NCI-H1092 (cell line): ENCODE measurements at places on chromosomes 3 and 15.

DNA sequence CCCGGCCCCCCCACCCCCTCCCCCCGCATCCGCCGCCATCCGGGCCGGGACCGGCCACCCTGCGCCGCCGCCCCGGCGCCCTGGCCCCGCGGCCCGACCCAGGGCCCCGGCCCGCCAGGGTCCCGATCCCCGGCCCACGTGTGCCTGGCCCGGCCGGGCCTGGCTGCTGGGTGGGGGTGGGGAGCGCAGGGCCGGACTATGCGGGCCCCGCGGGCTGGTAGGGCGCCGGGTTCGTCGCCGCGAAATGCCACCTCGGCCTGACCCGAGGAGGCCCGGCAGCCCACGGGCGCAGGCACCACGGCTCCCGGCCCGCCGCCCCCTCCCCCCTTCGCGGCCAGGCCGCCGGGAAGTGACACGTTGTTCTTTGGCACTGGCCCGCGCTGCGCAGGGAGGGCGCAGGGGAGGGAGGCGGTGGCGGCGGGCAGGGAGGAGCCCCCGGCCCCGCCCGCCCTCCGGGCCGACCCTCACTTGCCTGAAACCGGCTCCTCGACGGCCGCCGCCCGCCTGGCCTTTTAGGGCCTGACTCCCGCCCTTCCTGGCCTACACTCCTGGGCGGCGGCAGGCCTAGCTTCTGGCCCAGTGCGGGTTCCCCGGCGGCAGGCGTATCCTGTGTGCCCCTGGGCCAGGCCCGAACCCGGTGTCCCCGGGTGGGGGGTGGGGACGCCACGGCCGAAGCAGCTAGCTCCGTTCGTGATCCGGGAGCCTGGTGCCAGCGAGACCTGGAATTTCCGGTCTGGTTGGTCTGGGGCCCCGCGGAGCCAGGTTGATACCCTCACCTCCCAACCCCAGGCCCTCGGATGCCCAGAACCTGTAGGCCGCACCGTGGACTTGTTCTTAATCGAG, 515 bp downstream of the EIF4G1 start:
- DNase-seq, result peak; percentile 55

DNA sequence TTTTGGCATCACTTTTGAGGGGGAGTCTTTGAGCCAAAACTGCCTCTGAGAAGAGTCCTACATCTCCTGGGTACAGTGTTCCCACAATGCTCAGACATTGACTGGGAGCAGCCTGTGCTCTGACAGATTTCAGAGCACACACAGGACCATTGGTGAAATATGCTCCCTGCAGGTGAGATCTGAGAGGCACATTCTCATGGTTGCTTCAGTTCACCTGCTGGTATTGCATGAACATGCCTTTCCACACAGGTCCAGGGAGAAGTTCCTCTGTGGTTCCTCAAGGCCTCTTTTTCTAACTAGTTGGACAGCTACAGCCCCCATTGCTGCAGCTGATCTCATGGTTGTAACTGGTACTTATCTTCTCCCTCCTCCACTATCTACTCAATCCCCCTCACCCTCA, 37.0 kb downstream of the FOXL2 start:
- no peak for DNase-seq

GRCh38 chr3:142509079-142509478, 61.2 kb upstream of the XRN1 start:
- no peak for DNase-seq

DNA sequence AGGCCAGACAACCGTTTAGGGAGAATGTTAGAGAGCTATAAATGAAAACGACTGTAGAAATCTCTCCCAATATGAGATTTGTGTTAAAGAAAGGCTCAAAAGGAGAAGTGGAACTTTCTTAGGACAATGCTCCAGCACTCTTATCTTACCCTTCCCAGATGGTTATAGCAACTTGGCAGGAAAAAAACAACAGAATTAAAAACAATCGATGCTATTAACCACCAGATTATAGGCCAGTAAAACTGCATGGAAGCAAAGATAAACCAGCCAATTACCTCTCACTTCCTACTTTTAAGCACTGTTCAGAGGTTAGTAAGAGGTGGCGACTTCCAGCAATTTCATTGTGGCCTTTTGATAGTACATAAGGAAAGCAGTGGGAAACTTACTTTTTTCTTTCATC, 72.9 kb downstream of the TMCC1 start:
- no peak for DNase-seq

DNA sequence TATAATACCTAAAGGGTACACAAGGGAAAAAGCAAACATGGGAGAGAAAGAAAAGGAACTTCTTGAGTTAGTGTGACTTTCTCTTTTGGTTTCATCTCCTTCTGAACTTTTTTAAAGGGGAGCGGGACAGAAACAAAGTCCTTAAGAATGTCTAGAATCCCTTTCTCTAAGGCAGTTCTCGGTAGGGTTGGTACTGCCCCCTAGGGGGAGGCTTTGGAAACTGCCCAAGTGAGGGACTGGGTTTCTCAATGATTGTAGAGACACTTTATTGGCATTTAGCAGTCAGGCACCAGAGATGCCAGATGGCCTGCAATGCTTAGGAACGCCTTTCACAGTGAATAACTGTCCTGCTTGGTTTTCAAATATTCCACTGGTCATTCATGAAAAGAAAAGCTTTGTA, 172.7 kb downstream of the WDR72 start:
- no peak for DNase-seq

GRCh38 chr3:105862217-105862616, 6.6 kb downstream of the CBLB start:
- DNase-seq, result no peak

- no peak for DNase-seq
Observed at GRCh38 chr3:47197287-47197686, 33.4 kb upstream of the SETD2 start.

DNA sequence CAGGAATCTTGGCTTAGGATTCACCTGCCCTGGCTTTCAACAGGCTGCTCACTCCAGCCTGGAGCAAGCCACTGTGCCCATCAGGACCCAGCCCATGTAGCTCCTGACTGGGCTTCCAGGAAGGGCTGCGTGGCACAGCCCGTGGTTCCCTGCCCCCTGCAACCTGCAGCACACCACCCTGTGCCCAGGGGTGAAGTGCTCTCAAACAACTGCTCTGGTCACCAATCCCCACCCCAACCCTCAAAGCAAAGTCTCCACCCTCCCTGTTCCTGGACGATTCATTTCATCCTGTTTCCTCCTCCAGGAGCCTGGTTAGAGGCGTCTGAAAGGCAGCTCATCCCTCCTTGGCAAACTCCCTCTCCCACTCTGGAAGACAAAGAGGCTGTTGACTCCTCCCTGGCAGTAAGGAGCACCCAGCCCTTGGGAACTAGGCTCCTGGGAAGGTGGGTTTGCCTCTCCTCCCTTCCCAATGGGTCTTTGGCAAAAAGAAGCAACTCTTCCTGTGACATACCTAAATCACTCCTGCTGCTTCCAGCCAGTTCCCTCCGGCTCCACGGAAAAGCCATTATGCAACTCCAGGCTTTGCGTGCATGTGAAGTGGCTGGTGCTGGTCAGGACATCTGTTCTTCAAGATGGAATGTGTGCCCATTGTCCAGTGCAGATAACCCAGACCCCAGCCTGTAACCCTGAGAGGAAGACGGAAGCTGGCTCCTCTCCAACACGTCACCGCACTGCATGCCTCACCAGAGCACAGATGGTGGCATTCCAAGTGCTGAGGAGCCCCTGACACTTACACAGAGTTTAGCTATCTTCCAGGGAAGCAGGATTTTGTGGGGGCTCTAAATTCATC, 29.1 kb upstream of the VIPR1 start:
- no peak for DNase-seq

DNA sequence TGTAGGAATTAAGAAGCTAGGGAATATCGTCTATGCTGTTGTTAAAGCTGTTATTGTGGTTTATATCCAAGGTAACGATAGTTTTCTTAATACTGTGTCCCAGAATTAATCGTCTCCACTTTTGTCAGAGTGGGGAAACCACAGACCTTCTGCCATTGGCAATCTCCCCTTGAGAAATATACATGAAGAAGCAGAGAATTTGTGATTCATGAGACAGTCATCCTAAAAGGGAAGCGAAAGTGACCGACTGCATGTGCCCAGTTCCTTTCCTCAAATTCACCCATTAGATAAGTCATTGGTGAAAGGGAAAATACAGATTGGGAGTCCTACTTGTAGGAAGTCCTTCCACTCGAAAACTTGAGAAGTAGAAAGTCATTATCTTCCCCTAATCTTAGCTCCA, 26.6 kb downstream of the DIPK2A start:
- DNase-seq, result no peak

DNA sequence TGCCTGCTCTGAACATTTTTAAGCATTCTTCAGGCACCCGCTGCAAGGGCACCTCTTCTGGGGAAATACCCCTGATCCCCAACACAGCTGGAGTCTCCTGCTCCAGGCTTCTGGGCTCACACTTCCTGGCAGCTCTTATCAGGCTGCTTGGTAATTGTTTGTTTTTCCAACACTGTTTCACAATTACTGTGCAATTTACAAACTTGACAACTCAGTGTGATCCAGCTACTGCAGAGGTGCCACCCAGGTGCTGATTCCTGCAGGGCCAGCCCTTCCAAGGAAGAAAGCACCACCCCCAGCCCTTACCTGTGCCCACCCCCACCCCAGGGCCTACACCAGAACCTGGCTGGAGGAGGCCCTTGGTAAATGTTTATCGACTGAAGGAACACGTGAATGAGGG, 66.5 kb downstream of the MAGEF1 start:
- no peak for DNase-seq

DNA sequence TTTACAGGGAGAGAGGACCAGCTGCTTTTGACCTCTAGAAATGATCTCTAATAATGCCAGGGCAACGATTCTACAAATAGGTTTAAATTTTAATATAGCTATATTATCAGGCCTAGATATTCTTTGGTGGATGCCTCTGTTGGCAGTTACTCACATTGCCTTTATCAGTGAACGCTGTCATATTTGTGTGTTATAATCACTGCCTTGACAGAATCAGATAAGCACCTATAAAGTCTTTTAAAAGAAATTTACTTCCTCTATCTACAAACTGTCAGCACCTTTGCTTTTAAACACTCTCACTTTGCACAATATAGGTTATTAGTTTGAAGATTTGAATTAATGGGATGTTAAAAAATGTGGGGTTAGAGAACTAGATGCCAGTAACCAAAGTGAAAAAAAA, 324.1 kb downstream of the ZIC1 start:
- DNase-seq, result no peak

GRCh38 chr3:29354894-29355293, 74.0 kb downstream of the RBMS3 start:
- no peak for DNase-seq

- no peak for DNase-seq
Observed at GRCh38 chr3:178152031-178152806, 384.0 kb upstream of the KCNMB2 start.

- DNase-seq, result no peak
Observed at GRCh38 chr3:186882881-186883685, 40.6 kb downstream of the ADIPOQ start.

- no peak for DNase-seq
Observed at GRCh38 chr15:72169921-72170611, 27.5 kb downstream of the GRAMD2A start.

GRCh38 chr3:125357032-125357658, 18.0 kb downstream of the ZNF148 start:
- peak; percentile 33 for DNase-seq

DNA sequence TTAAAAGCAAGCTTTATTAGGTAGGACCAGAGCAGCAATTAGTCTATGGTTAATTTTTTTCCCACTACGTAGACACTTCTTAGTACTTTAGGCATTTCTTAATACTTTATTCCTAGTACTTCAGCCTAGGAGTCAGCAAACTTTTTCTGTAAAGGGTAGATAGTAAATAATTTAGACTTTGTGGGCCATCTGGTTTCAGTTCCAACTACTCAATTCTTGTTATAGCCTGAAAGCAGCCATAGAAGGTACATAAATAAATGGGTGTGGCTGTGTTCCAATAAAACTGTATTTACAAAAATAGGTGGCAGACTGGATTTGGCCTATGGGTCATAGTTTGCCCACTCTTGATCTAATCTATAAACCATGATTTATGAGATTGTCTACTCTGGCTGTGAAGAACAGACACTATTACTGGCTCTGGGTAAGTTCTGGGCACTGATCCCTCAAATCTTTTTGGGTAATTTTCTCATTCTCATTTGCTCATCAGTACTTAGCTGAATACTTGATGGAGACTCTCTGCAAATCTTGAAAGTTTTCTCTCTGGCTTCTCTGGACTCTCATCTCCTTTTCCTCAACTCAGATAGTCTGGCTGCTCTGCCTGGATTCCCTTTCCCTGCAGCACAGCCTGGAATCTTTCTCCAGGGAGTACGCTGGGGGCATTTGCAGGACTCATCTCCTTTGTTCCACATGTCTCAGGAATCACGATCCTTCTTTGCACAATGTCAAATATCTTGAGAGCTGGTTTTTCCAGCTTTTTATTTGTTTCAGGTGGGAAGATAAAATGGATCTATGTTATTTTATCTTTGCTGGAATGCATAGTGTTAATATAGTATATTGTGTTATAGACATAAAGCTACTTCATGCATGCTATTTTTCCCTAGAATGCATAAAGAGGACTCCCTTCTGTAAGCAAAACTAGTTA, 524.8 kb upstream of the TBL1XR1 start:
- DNase-seq, result no peak

DNA sequence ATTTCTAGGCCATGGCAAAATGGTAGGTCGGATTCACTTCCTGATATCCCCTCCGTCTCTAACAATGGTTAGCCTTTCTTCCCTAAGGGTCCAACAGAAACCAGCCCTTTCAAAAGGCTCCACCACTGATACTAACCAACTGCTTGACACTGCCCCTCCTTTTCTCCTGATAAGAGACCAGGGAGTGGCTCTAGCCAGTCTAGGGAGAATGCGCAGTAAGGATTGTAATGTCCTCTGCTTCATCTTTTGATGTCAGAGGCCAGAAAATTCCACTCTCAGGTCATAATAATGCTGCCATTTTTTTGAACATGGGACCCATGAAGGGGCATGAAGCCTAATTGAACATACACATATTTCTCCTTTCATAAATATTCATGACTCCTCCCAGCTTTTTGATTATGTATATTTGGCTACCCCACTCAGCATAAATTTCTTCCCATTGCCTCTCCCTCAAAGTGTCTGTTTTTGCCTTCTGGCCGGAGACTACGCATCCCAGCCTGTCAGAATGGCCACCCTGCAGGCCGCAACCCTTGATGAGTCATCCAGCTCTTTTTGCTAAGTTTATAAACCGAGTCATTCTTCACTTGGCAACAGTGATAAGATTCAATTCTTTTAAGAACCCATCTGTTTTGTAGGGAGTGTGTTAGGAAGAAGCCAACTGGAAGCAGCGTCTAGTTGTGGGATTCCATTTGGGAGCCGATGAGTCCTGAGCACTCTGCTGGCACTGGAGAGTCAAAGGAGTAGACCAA, 189.0 kb upstream of the MCTP2 start:
- no peak for DNase-seq

- no peak for DNase-seq
Observed at GRCh38 chr15:48332642-48333034, 1.4 kb downstream of the DUT start.
